Activated CD4-positive, alpha-beta T cell treated with anti-CD3 and anti-CD28 coated beads, Interleukin-2, amount 50 U/mL, for 1 hour (primary cell): ENCODE measurements at places on chromosomes 3 and 15.

DNA sequence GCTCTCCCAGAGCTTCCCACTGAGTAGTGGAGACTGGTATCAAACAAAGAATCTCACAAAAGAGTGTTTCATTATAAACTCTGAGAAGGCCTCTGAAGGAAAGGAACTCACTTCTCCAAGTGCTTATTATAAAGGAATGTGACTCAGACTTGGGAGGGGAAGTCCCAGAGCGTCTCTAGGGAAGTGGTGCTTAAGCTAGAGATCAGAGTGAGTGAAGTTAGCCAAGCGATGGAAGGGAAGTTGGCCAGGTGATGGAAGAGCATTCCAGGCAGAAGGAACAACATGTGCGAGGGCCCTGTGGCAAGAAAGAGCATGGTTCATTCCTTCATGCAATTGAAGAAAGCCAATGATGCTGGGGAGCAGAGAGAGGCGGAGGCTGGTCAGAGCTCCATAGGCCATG lies 2.3 kb downstream of the XYLB start:
- no peak for DNase-seq

GRCh38 chr15:99442252-99442897 lies 123.4 kb upstream of the MEF2A start:
- no peak for DNase-seq

- no peak for DNase-seq
Measured at GRCh38 chr3:87498358-87499080, 222.1 kb upstream of the POU1F1 start.

GRCh38 chr3:167978071-167978470 lies 117.7 kb downstream of the GOLIM4 start:
- no peak for DNase-seq

DNA sequence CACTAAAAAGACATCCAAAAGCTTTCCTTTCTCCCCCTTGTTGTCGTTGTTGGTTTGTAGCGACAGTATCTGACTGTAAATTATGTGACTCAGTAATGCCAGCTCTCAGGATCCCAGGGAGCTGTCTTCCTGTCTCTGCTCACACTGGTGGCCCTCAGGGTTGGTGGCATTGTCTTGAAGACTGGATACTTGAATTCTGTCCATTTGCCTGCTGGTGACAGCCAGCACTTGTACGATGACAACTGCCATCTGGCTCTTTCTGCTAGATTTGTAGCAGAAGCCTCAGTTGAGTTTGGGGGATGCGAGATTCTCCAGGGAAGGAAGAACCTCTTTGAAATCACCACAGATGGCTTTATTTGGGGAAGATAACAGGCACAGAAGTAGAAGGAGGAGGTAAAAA lies 120.8 kb downstream of the ARPP21 start:
- no peak for DNase-seq

DNA sequence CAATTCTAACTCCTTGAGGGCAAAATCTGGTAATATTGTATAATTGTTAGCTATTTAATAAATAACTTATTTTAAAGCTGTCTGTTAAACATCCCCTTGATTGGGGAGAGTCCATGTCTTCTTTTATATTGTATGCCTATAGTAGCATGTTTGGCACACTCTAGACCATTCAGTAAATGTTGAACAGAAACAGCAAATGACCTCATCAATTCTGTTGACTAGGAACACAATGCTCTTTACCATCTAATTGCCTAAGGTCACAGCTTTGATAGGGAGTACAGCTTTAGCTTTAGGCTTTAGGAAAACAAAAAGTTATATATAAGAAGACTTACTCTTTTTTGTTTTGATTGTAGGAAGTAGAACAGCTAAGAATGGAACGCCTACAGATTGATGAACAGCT lies 27.0 kb downstream of the DNAJC19 start:
- no peak for DNase-seq

GRCh38 chr15:44729408-44730127 lies 6.8 kb upstream of the TRIM69 start:
- no peak for DNase-seq

GRCh38 chr3:124409650-124410275 lies 320.5 kb upstream of the UMPS start:
- no peak for DNase-seq

GRCh38 chr3:36373084-36373483 lies 7.2 kb upstream of the STAC start:
- DNase-seq: no peak

GRCh38 chr15:28881600-28881999 lies 4.2 kb upstream of the APBA2 start:
- no peak for DNase-seq

DNA sequence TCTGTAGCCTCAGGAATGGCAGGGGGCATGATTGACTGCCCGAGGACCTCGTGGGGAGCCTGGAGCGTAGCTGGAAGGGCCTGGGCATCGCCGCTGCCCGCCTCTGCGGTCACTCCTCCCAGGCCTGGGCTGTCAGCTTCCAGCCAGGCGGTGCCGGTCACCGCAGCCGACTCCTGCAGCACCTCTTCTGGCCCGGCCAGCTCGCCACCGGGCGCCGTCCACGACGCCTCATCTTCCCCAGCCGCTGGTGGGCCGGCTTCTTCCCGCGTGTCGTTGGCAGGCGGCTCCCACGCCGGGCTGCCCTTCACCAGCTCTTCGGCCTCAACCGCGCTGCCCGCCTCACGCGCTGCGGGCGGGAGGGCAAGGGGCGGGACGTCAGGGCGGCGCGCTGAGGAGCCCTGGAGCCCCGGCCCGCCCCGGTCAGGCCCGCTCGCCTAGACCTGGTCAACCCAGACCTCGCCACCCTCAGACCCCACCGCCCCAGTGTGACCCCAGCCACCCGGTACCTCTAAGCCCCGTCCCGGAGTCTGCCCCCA lies 1.0 kb downstream of the CSPG5 start:
- DNase-seq: no peak

GRCh38 chr3:127113571-127113891 lies 79.4 kb upstream of the PRR23E start:
- no peak for DNase-seq

DNA sequence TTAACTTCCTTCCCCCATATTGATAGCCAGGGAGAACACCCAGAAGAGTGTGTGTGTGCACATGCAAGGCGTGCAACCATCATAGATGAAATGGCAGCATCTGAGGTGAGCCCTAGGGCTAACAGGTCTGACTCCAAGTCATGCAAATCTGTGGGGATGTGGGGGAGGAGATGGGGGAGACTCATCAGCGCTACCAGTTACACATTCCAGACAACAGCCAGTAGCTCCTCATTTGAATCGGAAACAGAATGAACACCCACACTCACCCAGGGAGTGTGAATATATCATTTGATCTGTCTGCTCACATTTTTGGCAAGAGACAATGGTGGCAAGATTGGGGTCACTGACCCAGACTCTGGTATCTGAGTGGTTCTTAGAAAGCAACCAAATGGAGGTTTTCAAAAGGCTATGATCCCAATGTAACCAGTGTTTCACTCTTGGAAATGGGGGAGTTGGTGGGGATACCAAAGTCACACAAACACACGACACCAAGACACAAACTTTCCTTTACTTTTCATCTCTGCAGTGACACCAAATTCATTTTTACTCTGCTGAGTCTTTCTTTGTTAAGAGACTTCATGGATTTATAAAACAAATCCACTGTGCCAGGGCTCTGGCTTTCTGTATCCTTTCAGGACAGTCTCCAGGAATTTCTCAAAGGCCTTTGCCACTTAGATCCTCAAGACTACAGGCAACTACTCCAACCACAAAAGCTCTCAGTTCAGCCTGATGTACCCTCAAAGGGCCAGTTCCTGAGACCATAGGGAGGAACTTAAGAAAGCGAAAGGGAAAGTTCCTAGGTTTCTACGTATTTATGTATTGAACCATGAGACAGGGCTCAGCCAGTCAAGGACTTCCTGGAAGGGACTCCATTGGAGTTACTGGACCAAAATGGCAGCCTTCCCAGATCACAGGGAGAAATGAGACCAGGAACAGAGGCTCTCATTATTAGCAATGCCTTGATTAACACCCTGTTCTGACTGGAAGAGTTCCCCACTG lies 2.2 kb downstream of the CDCP1 start:
- DNase-seq: no peak

- DNase-seq: peak; percentile 28
Measured at GRCh38 chr3:3127432-3128010, 781 bp downstream of the TRNT1 start.

- no peak for DNase-seq
Measured at GRCh38 chr3:19595884-19596283, 338.1 kb downstream of the EFHB start.

- DNase-seq: no peak
Measured at GRCh38 chr15:71599418-71600151, 210.8 kb upstream of the NR2E3 start.

DNA sequence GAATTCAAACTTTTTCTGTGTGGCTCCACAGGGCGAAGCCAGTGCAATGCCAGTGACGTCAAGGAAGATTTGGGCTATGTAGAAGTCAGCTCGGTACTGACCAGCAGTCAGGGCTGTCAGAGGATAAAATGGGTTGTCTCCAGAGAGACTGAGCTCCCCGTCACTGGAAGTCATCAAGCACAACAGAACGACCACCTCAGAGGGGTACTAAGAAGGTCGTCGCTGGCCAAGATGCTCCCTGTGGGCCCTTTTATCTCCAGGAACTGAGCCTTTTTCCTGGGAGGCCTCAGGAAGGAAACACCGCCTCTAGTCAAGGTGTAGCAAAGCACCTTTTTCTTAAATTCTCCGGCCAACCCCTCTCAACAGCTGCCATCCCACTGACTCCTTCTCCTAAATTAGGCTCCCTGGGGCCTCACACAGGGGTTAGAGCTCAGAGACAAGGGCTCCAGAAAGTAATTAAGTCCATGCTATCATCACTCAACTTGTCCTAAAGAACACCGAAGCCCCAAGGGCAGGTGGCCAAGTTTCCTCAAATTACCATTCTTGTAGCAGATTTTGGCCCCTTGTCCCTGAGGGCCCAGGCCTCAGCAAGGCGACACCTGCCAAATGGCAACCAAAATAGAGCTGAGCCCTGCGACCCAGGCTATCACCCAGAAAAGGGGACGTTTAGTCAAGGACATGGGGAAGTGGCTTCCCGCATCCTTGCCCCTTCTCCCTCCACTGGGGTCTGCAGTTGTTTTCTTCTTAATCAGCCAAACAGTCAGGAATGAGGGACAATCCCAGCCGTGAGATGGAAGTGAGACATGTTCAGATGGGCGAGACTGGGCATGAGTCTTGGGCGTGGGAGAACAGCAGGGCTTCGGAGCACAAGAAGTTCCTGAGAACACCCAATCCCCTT lies 48.0 kb downstream of the SSUH2 start:
- no peak for DNase-seq

GRCh38 chr15:69515508-69515907 lies 62.9 kb downstream of the RPLP1 start:
- DNase-seq: no peak

DNA sequence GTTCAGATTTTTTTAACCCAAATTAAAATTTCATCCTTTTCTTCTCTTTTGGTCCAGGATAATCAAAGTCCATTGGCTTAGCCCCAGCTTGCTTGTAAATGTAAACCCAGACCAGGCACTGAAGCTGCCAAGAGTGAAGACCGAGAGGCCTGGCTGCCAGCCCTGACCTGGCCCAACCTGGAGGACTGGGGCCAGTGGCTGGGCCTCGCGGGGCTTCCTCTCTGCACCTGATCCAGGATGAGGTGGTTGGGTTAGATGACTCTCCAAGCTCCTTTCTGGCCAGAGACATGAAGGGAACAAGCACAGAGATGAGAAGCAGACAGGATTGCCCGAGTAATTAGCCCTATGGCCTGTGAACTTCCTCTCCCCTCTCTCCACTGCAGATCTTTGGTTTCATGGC lies 50.6 kb downstream of the CMTM6 start:
- DNase-seq: no peak

DNA sequence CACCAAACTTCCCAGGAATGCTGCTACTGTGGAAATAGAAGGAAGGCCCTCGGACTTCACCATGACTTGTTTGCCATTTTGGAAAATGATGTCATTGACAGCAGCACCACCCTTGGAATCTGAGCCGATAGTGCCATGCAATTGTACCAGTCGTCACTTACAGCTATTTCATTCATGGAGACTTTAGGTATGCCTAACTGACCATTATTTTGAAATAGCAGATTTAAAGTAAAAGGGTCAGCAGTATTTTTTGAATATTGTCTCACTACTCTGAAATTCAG lies 66.0 kb upstream of the ARL8B start:
- DNase-seq: no peak

- no peak for DNase-seq
Measured at GRCh38 chr3:63908081-63908736, 4.0 kb downstream of the SCAANT1 start.

GRCh38 chr3:11381141-11381540 lies 108.9 kb downstream of the ATG7 start:
- DNase-seq: no peak

- no peak for DNase-seq
Measured at GRCh38 chr3:71444861-71445259, 138.7 kb downstream of the FOXP1 start.

- peak; percentile 31 for DNase-seq
Measured at GRCh38 chr3:57556459-57557084, 498 bp downstream of the PDE12 start.

- DNase-seq: no peak
Measured at GRCh38 chr3:36786921-36787890, 22.9 kb upstream of the DCLK3 start.

DNA sequence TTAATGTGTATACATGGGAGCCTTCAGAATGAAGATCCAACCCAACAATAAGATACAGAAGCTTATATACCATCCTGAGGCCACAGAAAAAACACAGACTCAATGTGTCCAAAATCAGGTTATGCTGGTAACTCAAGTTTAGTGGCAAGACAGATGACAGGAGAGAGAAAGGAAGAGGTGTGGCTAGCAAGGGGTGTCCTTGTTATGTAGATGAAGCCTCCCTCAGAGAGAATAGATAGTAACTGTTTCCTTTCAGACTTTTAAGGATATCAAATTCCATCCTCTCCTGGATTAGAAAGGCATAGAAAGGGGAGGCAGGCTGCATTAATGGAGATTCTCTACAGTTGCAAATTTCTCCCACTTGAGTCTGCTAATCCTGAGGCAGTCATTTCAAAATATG lies 447.4 kb downstream of the GABRB3 start:
- no peak for DNase-seq

DNA sequence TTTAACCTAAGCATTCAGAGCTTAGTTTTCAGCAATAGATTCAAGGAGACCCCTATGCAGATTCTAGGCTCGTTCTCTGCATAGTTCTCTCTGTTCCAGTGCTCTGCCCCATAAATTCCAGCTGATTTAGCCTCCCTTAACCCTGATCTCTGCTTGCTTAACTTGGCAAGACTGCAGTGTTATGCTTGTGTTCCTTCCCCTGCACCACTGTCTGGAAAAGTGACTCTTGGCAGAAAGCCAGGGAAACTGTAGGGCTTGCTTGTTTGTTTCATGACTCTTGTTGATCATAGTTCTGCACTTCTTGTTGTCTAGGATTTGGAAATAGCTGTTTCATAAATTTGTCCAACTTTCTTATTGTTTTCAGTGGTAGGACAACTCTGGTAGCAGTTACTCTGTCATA lies 40.1 kb downstream of the ANAPC13 start:
- no peak for DNase-seq

DNA sequence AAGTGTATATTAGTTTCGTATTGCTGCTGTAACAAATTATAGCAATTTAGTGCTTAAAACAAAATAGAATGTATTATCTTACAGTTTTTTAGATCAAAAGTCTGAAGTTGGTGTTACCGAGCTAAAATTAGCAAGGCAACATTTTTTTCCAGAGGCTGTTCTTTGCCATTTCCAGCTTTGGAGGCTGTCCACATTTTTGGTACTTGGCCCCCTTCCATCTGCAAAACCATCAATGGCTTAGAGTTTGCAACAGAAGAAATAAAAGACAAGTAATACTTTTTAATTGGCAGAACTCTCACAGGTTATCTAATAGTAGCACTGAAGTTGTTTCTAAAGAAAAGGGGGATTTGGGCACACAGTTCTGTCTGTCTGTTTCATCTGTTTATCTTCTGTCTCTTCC lies 1248.5 kb downstream of the ROBO1 start:
- no peak for DNase-seq
